Central memory CD8-positive, alpha-beta T cell (primary cell): ENCODE measurements at places on chromosomes 4 and X.

- H3K4me1 ChIP-seq = peaks cover 25% of the 10 kb centered on the region
- H3K27ac ChIP-seq = no peak overlapping the region
- peaks cover 35% of the 10 kb centered on the region for H3K36me3 ChIP-seq
- DNase-seq = no peak
- no peak overlapping the region for H3K4me3 ChIP-seq
Observed at GRCh38 chrX:47643926-47644325, 6.4 kb downstream of the ELK1 start.

DNA sequence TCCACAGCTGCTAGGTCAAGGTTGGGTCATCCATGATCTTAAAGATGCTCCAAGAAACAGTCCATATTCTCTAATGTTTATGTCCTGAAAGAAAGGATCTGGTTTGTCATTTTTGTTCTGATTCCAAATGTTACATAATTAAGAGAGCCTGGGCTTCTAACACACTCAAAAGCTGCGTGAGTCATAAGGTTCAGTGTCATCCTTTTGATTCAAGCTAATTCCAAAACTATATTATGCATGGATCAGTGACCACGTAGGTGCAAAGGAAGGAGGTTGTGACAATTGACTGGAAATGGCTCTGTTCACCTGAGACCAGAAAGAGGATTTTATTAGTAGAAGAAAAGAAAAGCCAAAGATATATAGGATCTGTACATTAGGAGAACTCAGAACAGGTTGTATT, 268.7 kb upstream of the GK2 start:
- DNase-seq = no peak
- H3K4me3 ChIP-seq = no peak overlapping the region
- H3K36me3 ChIP-seq = no peaks in the 10 kb centered on the region
- H3K27ac ChIP-seq = no peak overlapping the region
- no peaks in the 10 kb centered on the region for H3K4me1 ChIP-seq
- no peaks in the 10 kb centered on the region for H3K27me3 ChIP-seq

GRCh38 chr4:146123231-146123630, 52.3 kb upstream of the LSM6 start:
- no peaks in the 10 kb centered on the region for H3K27me3 ChIP-seq
- H3K36me3 ChIP-seq = no peaks in the 10 kb centered on the region
- no peak overlapping the region for H3K27ac ChIP-seq
- H3K4me3 ChIP-seq = no peak overlapping the region
- H3K4me1 ChIP-seq = no peaks in the 10 kb centered on the region

GRCh38 chrX:109720947-109721346, 12.1 kb downstream of the ACSL4 start:
- H3K4me3 ChIP-seq = no peak overlapping the region
- peaks cover 23% of the 10 kb centered on the region for H3K4me1 ChIP-seq
- H3K36me3 ChIP-seq = peaks cover 5% of the 10 kb centered on the region
- H3K27ac ChIP-seq = no peak overlapping the region

- no peak overlapping the region for H3K27ac ChIP-seq
- peaks cover 28% of the 10 kb centered on the region for H3K27me3 ChIP-seq
- no peaks in the 10 kb centered on the region for H3K4me1 ChIP-seq
- H3K4me3 ChIP-seq = no peak overlapping the region
- H3K36me3 ChIP-seq = no peaks in the 10 kb centered on the region
- no peak for DNase-seq
Observed at GRCh38 chr4:113328514-113328913, 279.1 kb downstream of the ANK2 start.

- H3K27ac ChIP-seq = no peak overlapping the region
- DNase-seq = no peak
- H3K4me1 ChIP-seq = no peaks in the 10 kb centered on the region
- no peak overlapping the region for H3K4me3 ChIP-seq
- H3K36me3 ChIP-seq = no peaks in the 10 kb centered on the region
Observed at GRCh38 chr4:89661173-89661899, 175.6 kb downstream of the SNCA start.

DNA sequence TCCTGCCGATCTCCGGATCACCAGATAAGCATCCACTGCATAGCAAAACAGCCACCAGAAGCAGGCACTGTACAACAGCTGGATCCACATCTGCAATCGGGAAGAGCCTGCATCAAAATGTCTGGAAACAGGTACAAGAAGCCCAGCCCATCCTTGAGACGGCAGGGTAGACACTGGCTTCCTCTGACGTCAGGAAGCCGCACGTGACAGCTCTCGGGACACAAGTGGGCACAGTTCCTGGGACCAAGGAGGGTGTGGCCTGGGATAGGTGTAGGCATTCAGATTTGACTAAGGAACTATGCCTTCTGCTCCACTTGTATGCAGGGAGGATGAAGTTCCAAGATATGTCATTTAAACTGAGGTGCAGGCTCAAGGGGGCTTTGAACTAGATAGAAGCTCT, 6.3 kb downstream of the GPR143 start:
- H3K4me3 ChIP-seq = no peak overlapping the region
- H3K27me3 ChIP-seq = peaks cover 16% of the 10 kb centered on the region
- no peaks in the 10 kb centered on the region for H3K36me3 ChIP-seq
- no peak for DNase-seq
- H3K4me1 ChIP-seq = no peaks in the 10 kb centered on the region

- DNase-seq = no peak
- no peak overlapping the region for H3K27ac ChIP-seq
- no peaks in the 10 kb centered on the region for H3K27me3 ChIP-seq
Observed at GRCh38 chr4:98502031-98502430, 156.4 kb downstream of the TSPAN5 start.

GRCh38 chr4:132792310-132792709, 356.8 kb upstream of the PCDH10 start:
- H3K27me3 ChIP-seq = no peaks in the 10 kb centered on the region
- no peak overlapping the region for H3K27ac ChIP-seq
- H3K4me3 ChIP-seq = no peak overlapping the region
- H3K36me3 ChIP-seq = no peaks in the 10 kb centered on the region
- no peak for DNase-seq
